Activated CD8-positive, alpha-beta memory T cell treated with anti-CD3 and anti-CD28 coated beads for 1 hour (primary cell): ENCODE measurements at places on chromosomes 12 and 14.

- no peak for DNase-seq
Observed at GRCh38 chr14:95998656-95999055, 40.5 kb upstream of the C14orf132 start.

- no peak for DNase-seq
Observed at GRCh38 chr12:119666226-119666795, 1.6 kb upstream of the PRKAB1 start.

- DNase-seq, result no peak
Observed at GRCh38 chr12:108966378-108967151, 54.3 kb downstream of the SVOP start.

DNA sequence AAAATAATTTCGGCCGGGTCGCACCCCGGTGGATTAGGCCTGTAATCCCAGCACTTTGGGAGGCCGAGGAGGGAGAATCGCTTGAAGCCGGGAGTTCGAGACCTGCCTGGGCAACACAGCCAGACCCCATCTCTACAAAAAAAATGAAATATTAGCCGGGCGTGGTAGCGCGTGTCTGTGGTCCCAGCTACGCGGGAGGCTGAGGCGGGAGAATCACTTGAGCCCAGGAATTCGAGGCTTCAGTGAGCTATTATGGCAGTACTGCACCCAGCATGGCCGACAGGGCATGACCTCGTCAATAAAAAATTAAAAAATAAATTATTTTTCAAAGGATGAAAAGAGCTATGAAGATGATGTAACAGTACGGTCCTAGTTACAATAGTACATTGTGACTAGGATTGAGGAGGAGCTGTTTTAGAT is 523 bp downstream of the GTF2H3 start:
- DNase-seq, result no peak
